Regular cardiac myocyte (primary cell): ENCODE measurements at places on chromosomes 7 and 10. TPM values are rescaled to one million over a fixed set of nuclear protein-coding genes. Genes with fewer than 3 reads are reported as not detected.

The C10orf62 gene
- total RNA-seq = 0.19 TPM in 1 of 2 replicates, not detected in the other

The ZNF736 gene
- total RNA-seq = 10.7 and 13.0 TPM in 2 replicates

The PLEKHS1 gene
- not detected in 2 replicates for total RNA-seq

The GIMAP4 gene
- 0.56 and 0.58 TPM in 2 replicates for total RNA-seq

The TAS2R5 gene
- total RNA-seq = 0.77 and 0.85 TPM in 2 replicates

The MKLN1 gene
- total RNA-seq = 42.9 and 53.3 TPM in 2 replicates

The ARHGAP22 gene
- 70.2 and 156 TPM in 2 replicates for total RNA-seq

The DDC gene
- total RNA-seq = not detected in 2 replicates
